ENCODE measurements at places on chromosomes 5 and 9. TPM values are rescaled to one million over a fixed set of nuclear protein-coding genes. Genes with fewer than 3 reads are reported as not detected.

Gene MYMK
- not detected for polyA plus RNA-seq

Gene GMCL2
- polyA plus RNA-seq = not detected

Gene WDR38
- polyA plus RNA-seq = 6.0 TPM

Gene MELK
- polyA plus RNA-seq = 1.0 TPM

Gene ZDHHC11
- 9.8 TPM for polyA plus RNA-seq

Gene CDH18
- polyA plus RNA-seq = not detected

Gene TMEFF1
- not detected for polyA plus RNA-seq

Gene NACC2
- 9.1 TPM for polyA plus RNA-seq

Gene ROPN1L
- polyA plus RNA-seq = 12.0 TPM

Gene P4HA2
- 36.5 TPM for polyA plus RNA-seq

Gene TBC1D9B
- 64.8 TPM for polyA plus RNA-seq

Gene KIF4B
- 0.02 TPM for polyA plus RNA-seq

Gene DMXL1
- 17.6 TPM for polyA plus RNA-seq

Gene PCDHGA4
- polyA plus RNA-seq = 0.35 TPM

Gene STPG3
- polyA plus RNA-seq = not detected

Gene SSBP2
- 18.4 TPM for polyA plus RNA-seq

Gene NFIB
- polyA plus RNA-seq = 12.7 TPM
